ENCODE measurements at places on chromosomes 16 and 17.

GRCh38 chr16:29784157-29784556 is 6.1 kb downstream of the ZG16 start:
- DNase-seq, result no peak

- DNase-seq, result no peak
These were observed 985.0 kb upstream of the GOT2 start for GRCh38 chr16:59719121-59719520.

- no peak for DNase-seq
These were observed 123.0 kb upstream of the DYNLRB2 start for GRCh38 chr16:80417706-80418271.

DNA sequence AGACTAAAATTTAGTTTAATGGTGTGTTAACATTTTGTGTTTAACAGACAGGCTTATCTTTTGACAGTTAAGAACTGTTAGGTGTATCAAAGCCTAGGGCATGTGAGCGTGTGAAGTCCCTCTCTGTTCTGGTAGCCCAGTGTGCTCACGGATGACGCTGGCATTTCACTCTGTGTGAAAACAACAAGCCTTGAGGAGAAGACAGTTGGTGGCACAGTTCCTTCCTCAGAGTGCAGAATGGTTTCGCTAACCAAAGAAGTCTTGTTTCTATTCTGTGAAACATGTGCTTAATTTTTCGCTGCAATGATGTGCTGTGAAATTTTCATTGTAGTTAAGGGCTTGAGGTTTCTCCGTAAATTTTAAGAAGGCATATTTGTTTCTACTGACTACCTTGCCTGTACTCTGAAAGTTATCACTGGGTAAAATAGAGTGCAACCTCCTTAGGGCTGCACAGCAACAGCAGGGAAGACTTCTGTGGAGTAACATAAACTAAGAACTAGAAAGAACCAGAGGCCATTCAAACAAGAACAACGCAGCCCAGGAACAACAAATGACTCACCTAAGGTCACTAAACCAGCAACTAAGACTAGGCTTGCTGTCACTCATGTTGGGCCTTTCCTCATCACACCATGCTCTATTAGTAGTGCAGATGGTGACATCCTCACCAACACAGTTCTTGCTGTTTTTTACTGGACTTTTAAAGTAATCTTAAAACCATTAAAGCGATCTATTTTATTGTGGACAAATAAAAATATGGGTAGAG is 33.4 kb downstream of the BRD7 start:
- no peak for DNase-seq

DNA sequence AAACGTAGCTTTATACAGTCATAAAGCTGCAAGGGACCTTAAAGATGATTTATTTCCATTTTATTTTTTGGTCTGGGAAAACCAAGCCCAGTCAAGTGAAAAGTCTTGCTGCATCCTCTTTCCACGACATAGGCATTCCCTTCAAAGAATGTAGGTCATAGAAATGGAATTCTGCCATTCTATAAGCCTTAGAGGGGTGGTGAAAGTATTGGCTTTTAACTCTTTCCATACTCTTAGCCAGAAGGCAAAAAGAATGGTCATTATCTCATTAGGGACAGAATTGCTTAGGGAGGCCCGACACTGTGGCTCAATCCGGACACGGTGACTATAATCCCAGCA is 7.9 kb upstream of the MSL1 start:
- DNase-seq, result no peak

- no peak for DNase-seq
These were observed 59.4 kb downstream of the EFCAB5 start for GRCh38 chr17:30000755-30001257.

DNA sequence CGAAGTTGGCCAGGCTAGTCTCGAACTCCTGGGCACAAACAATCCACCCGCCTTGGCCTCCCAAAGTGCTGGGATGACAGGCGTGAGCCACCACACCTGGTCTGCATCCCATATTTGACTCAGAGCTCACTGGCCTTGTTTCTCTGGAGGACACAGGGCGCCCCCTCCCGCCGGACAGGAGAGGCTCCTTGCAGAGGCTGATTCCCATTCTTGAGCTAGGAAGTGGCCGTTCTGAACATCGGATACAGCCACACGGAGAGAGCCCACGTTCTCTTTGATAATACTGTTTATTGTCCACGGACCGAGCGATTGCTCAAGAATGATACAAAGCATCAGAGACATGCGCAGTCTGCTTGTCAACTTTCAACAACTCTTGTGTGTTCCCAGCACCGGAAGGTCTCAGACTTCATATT is 12.1 kb upstream of the USP36 start:
- DNase-seq, result no peak

DNA sequence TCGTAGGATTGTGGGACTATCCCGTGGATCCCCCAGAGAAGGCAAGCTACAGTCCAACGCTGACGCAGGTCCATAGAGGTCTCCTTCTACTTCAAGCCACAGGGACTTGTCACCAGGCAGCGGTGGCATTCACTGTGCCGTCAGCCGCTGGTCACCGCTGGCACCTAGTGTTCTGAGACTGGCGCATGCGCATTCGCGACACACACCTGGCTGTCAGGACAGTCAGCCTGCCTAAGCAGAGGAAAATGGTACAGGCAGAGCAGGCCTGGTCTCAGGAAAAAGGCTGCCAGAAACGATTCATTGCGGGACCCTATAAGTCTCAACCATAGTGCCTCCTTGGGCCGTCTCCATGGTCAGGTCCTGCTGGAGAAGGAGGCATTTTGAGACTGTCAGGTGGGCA is 138.0 kb upstream of the WSB1 start:
- DNase-seq, result peak; percentile 77

GRCh38 chr17:17151055-17151454 is 55.1 kb downstream of the PLD6 start:
- DNase-seq, result no peak

DNA sequence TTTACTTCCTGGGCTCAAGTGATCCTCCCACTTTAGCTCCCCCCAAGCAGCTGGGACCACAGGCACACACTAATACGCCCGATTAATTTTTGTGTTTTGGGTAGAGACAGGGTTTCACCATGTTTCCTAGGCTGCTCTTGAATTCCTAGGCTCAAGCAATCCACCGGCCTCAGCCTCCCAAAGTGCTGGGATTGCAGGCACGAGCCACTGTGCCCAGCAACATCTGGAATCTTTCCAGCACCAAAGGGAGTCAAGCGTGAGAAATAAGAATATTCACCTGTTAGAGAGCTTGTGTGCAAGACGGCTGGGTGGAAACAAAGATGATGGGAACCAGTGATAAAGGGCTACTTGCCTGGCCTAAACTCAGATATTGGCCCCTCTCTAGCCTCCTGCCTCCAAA is 14.2 kb upstream of the ALOX12B start:
- no peak for DNase-seq

DNA sequence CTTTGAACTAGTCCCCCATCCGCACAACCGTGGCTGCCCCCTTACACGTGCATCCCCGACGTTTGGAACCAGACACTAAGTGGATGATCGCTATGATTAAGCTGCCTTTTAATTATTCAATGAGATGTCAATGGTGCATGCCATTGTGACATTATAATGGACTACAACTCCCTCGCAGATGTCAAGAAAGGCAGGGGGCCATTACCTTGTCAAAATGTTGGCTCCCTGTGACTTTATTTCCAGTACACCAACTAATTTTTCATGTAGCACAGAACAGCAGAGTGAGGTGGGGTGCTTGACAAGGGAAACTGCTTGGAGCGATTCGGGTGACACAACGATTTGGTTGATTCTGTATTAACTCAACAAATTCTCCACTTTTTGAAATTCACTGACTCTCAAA is 26.5 kb downstream of the ASIC2 start:
- no peak for DNase-seq

- no peak for DNase-seq
These were observed 10.5 kb upstream of the QRICH2 start for GRCh38 chr17:76318586-76318985.

DNA sequence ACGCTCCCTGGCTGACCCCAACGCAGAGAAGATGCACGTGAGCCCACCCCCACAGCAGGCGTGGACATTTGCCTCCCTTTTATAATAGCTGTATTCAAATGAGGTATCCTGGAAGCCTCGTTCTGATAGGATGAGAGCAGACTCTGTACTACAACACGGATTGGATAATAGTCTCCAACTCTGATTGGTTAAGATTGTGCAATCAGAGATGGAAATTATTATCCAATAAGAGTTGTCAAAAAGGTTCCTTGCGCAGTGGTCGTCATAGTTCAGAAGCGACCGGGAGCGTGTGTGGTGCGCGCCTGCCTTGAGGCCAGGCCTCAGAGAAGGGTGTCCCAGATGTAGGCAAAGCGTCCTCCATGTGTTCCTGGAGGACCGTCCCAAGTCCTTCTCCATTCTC is 104.6 kb downstream of the USP22 start:
- no peak for DNase-seq

GRCh38 chr16:20074099-20074991 is 655 bp upstream of the GPR139 start:
- no peak for DNase-seq

DNA sequence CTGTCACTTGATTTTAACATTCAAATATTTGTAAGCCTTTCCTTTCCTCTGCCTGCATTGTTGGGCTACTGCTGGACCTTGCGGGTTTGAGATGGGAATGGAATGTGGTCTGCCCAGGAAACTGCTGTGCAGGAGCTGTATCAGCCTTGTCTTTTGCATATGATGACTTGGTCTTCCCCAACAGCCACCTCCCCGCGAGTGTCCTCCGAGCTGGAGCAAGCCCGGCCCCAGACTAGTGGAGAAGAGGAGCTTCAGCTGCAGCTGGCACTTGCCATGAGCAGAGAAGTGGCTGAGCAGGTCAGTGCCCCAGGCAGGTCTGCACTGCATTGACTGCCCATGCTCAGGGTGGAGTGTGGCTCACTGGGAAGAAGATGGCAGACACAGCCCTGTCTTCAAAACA is 52.8 kb downstream of the B9D1 start:
- DNase-seq, result peak; percentile 51

GRCh38 chr17:45851464-45851863 is 6.8 kb downstream of the SPPL2C start:
- no peak for DNase-seq

DNA sequence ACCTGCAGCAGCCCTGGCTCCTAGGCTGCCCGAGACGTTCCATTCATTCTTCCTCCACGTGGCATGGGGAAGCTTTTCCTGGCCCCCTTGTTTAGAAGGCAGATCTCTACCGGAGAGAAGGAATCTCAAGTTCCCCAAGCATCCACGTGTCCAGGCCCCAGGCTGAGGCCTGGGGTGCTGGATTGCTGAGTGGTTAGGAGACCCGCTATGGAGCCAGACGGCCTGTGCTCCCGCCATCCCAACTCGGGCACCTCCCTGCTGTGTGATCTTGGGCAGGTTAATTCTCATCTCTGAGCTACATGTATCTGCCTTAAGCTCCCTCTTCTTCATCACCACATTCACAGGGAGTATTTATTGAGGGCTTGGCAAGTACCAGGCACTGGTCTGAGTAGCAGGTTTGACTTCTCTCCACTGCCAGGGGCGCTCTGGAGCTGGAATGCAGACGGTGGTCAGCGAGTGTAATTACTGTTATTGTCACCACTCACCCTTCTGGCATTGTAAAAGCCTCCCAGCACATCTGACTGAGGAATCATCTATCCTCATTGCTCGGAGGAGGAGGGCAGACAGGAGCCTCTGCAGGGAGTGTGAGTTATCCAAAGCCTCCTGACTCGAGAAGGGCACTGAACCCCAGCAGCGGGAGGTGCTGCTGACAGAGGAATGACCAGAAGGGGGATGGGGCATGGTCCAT is 1.1 kb upstream of the ADGRG1 start:
- DNase-seq, result no peak
